ENCODE measurements at places on chromosomes 7 and 10.

DNA sequence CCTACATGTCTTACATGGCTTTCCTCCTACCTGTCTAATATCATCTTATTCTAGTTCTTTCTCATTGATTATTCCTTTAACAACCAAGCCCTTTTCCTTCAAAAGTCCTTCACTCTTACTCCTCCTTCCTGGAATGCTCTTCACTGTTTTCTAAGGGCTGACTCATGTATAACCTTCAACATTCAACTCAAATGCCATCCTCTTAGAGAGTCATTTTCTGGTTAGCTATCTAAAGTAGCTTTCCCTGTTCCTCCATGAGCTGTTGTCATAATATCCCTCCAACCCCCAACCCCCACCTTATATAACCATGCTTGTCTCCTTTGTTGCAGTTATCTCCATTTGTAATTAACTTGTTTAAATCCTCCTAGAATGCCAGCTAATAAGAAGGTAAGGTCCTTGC lies 286.8 kb downstream of the ADK start:
- no peak for DNase-seq

DNA sequence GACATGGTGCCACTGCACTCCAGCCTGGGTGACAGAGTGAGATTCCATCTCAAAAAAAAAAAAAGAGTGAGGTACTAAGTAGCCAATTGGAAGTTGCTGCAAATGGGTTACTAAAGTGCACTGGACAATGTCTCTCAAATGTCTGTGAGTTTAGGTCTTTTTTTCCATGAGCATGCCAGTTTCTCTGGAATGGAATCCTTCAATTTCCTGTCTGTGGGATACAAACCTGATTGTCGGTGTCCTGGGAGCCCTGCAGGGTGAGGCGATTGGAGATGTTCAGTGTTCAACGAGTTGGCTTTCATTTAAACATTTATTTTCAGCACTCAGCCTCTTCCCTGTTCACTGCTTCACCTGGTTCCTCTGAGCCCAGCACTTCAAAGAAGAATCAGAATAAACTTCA lies 5.3 kb upstream of the CALD1 start:
- DNase-seq: no peak

GRCh38 chr10:124022066-124022465 lies 71.3 kb downstream of the CHST15 start:
- no peak for DNase-seq

DNA sequence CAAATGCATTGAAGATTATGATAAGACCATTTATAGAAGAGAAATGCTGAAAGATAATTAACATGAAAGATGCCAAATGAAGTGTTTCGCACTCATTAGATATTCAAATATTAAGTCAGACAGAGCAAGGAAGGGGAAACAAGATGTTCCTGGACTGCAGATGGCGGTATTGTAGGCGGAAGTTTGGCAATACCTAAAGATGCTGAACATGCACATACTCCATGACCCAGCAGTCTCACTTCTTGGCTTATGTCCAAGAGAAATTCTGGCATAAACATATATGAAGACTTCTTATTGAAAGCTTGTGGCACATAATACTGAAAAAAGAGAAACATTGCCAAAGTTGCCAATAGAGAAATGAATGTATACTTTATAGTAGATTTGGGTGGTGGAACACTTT lies 325.4 kb upstream of the SEMA3C start:
- no peak for DNase-seq

DNA sequence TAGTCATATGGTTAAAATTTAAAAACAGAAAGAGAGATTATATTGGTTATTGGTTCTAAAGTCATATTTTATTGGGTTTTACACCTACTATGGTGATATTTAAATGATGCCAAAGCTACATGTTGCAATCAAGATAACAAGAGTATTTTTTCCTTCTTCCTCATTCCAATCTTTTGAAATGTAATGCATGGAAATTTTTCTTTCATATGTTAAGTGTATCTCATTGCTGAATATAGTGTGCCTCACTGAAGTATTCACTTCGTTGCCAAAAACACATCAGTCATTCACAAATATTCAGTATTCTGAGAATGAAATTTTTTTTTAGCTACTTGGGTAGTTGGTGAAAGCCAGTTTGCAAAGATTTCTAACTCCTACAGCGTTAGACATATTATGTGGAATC lies 19.5 kb downstream of the HDAC9 start:
- DNase-seq: no peak

GRCh38 chr10:387909-388660 lies 252.8 kb downstream of the ZMYND11 start:
- no peak for DNase-seq

GRCh38 chr10:119398996-119399395 lies 143.5 kb downstream of the RGS10 start:
- DNase-seq: no peak

DNA sequence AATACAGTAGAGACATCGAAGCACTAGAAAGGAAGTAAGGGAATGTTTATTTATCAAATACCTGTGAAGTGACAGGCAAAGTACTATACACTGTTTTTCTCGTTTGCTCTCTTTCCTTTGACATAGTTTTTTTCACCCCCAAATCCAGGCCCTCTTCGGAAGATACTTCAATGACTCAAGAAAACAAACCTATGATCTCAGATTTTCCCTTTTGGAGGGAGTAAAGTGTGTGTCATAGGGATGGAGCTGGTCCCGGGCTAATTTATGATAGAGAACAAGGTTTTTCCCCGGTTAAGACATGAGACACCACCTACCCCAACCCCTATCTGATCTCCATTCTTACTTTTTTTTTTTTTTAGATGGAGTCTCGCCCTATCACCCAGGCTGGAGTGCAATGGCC lies 61.7 kb downstream of the MAP3K8 start:
- no peak for DNase-seq

GRCh38 chr10:101618871-101619270 lies 30.8 kb downstream of the DPCD start:
- no peak for DNase-seq

GRCh38 chr10:68047122-68047521 lies 28.0 kb downstream of the HERC4 start:
- no peak for DNase-seq

DNA sequence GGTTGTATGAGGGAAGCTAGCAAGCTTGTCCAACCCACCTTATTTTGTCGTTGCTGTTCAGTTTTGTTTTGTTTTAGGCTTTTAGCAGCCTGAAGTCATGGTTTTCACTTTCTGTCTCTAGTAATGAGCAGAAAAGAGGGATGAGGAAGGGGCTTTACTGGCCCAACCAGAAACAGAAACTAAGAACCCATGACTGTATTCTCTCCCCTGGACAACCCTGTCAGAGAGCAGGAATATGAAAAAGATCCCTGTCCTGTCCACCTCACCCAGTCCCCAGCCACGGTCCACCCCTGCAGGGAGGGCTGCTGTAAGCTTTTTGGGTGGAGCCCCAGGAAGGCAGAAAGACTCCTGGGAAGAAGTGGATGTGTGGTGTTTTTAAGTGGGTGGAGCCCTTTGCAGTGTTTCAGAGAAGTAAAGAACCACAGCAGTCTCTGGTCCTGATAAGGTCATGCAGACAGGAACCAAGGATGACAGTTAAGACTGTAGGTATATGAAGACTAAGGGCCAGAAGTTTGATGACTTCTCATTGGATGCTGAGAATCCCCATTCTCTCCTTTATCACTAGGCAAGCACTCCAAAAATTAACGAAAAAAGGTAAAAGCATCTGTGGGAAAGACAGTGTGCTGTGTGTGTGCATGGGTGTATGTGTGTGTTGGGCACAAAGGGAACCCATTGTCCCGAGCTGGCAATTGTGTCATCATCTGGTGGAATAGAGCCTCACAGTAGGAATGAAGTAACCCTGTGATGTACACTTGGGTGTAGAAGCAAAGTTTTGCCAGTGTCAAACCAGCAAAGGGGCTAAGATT lies 13.8 kb downstream of the MRPL32 start:
- DNase-seq: no peak

GRCh38 chr7:117816727-117817126 lies 56.5 kb downstream of the CTTNBP2 start:
- DNase-seq: no peak

DNA sequence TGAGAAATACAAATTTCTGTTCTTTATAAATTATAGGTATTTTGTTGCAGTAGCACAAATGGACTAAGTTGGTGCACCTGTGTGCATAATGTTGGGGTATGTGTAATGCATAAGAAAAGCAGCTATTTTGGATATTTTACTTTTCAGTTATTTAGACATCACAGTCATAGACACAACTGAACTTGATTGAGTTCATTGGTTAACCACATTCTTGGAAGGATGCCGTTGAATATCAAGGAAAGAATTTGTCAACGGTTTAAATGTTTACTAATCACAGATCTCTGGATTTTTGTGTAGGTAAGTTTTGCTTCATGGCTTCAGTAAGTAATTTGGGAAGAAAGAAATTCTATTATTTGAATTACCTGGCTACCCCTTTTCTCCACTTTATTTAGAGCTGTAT lies 4.1 kb downstream of the OTUD1 start:
- no peak for DNase-seq

GRCh38 chr10:70518695-70519094 lies 40.1 kb downstream of the PALD1 start:
- DNase-seq: no peak

DNA sequence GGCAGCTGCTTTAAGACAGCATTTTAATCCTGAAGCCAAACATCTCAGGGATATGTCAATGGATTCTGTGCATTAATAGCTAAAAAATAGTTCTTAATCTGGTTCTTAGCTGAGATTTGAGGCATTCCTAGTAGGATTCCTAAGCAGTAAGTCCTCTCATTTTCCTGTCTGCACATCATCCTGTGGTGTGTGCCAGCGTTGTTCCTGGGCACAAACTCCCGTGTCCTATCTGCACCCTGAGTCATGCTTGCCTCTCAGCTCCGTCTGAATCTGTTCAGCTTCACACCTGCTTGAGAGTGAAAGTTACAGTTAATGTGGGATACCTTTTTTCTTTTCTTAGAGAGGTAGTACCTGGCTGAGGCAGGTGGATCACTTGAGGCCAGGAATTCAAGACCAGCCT lies 19.5 kb downstream of the BAG3 start:
- DNase-seq: no peak

GRCh38 chr10:117570880-117571279 lies 28.3 kb downstream of the EMX2 start:
- DNase-seq: no peak

DNA sequence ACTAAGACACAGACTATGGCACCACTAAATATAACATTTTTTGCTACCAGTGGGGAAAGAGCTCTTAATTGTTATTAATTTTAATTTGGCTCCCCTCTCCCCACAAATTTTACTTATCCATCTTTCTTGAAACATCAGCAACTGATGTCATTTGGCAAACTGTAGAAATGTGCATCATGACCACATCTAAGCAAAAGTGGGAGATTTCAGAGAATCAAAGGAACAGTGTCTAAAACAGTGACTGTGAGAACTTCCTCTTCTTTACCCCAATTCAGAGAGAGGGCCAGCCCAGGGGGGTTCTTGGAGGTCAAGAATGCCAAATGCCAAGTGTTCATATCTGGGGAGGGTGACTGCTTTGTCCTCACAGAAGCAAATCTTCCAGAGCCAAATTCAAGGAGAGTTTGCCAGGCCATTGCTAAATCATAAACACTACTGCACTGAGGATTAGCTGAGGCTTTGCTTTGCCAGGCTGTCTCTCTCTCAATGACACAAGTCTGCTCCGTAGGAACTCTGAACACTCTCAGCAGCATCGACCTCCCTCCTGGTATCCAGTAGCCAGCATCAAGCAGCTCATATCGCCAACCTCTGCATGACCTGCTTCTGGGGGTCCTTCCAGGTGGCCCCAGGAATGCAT lies 65.6 kb downstream of the ITIH5 start:
- DNase-seq: no peak

- no peak for DNase-seq
Observed at GRCh38 chr7:26930201-26930600, 65.8 kb upstream of the SKAP2 start.

DNA sequence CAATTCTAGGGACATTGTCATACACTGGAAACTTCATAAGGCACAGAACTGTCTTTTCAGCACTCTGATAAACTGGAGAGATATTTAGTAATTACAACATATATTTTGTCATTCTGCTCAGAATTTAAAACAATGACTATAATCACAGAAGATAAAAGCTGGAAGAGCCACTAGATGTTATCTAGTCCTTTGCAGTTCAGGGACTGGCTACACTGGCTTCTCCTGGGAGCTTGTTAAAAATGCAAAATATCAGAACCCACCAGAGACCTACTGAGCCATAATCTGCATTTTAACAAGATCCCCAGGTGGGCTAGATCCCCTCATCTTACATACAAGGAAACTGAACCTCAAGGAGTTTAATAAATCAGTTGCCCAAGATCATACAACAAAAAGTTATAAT lies 32.3 kb downstream of the IDE start:
- no peak for DNase-seq

DNA sequence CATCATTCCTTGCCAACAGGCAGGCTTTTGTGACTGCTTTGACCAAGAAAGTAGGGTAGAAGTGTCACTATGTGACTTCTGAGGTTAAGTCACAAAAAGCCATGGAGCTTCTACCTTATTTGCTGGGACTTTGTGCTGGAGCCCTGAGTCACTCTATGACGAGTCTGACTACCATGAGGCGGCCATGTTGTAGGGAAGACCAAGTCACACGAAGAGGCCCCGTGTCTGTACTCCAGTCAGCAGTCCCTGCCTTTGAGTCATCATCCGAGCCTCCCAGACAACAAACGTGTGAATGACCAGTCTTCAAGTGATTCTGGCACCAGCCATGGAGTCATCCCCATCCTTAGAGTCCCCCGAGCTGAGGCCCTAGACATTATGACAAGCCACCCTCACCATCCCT lies 3.5 kb upstream of the MYL10 start:
- no peak for DNase-seq

DNA sequence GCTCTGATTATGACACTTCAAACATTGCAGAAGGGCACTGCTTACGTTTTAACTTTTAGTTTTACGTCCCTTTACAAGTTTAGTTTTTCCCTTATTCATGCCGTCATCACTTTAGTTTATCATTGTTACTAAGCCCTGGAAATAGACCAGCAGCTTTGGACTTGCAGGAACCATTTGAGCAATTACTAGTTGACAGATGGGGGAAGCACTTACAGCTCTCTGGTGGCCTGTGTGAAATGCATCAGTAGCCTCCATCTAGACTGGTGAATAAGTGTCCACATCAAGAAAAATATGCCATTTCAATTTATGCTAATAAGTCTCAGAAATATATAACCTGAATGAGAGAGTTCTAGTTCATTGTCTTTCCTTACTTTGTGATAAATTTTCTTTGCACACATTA lies 194.9 kb upstream of the GRM3 start:
- no peak for DNase-seq

DNA sequence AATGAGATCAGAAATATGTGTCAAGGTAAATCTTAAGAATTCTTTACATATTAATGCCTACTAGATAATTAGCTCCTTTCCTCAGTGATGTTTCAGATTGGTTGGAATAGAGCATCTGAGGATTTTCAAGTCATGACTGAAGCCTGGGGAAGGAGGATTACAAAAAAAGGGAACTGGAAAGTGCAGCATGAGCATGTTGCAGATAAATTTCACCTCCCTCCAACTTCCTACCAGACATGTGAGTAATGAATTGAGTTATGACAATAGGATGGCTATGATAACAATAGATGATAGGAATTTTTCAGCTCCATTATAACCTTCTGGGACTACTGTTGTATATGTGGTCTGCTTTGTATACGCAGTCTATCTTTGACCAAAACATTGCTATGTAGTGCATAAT lies 104.2 kb upstream of the RAB18 start:
- no peak for DNase-seq

Measured in stimulated activated CD8-positive, alpha-beta memory T cell treated with anti-CD3 and anti-CD28 coated beads, Interleukin-2, amount 100 ng/mL, for 1 hour (primary cell).